ENCODE measurements at places on chromosomes 2 and 18. TPM values are rescaled to one million over a fixed set of nuclear protein-coding genes. Genes with fewer than 3 reads are reported as not detected.

Gene ASB18
- not detected for total RNA-seq

Gene G6PC2
- total RNA-seq = not detected

Gene STAMBP
- 21.3 TPM for total RNA-seq

Gene RNF125
- total RNA-seq = 0.35 TPM

Gene SERPINB5
- not detected for total RNA-seq

All from smooth muscle cell of the coronary artery (primary cell).